ENCODE measurements at places on chromosomes 4 and X.

DNA sequence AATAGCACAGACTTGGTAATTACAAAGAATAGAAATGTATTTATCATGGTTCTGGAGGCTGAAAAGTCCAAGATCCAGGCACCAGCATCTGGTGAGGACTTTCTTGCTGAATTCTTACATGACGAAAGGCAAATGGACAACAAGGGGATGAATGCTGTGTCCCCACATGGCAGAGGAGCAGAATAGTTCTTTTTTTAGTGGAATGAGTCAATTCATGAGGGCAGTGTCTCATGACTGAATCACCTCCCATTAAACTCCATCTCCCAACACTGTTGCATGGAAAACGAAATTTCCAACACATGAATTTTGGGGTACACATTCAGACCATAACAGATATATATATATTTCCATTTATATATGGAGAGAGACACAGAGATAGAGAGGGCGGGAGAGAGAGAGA is 628.3 kb downstream of the TRIML1 start:
- DNase-seq, result no peak

DNA sequence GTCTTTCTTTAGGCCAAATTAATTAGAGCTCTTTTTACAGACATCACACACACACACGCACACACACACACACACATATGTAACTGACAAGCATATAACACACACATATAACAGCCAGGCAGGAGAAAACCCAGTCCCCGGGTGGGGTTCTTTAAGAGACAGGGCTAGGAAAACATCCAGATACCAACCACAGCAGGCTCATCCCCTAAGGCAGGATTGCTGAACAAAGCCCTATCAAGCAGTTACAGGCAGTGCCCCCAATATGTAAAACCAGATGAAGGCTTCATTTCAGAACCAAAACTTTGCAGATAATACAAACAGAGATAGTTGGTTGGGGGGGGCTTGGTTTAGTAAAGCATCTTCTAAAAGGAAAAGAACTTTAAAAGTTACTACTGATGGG is 18.0 kb upstream of the FAM47E start:
- no peak for DNase-seq

DNA sequence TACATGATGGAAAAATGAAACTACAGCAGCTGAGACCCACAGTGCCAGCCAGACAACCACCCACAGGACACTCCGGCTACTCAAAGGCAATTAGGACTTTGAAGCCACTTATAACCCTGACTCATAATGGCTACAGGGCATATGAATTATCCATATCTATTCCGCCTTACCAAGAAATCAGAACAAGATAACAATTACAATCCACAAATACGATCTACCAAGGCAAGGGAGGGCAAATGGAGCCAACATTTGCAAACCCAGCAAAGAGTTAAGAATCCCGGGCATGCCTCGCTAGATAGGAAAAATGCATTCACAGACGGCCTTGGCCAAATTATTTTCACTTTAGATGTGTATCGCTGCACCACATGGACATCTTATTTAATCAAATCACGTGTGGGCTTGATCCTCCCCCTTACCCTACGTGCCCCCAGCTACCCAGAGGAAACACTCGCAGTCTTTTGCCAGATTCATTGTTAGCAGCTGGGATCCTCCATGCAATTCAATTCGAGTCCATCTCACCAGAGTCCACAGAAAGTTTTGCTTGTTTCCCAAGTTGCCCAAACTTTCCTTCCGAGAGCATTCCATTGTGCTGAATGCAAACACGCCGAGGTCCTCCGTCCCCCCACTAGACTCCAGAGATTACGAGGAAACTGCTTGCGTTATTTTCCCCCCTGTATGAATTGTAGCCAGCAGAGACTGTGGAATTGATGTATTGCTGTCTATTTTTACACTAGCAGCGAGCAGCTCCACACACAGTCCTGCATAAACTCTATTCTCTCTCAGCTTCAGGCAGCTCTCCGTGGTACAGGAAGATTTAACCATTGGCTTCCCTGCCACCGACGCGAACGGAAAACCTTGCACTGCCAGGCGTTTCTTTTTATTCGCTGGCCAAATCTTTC is 1.2 kb downstream of the PPARGC1A start:
- no peak for DNase-seq

DNA sequence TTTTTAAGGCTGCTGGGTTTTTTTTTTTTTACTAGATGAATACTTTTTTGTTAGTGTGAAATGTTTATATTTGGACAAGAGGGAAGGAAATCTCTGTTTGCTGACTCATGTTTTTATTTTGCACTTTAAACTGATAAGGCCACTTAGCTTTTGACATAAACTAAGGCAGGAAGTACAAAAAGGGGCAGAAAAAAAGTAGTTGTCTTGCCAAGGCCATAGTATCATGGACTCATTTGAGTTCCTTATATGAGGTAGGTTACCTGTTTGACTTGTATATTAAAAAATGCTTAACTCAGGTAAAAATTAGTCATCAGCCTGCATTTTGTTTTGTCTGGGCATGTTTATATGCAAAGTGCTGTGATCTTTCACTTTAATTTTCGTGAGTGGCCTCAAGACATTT is 26.0 kb downstream of the SMAD1 start:
- no peak for DNase-seq

DNA sequence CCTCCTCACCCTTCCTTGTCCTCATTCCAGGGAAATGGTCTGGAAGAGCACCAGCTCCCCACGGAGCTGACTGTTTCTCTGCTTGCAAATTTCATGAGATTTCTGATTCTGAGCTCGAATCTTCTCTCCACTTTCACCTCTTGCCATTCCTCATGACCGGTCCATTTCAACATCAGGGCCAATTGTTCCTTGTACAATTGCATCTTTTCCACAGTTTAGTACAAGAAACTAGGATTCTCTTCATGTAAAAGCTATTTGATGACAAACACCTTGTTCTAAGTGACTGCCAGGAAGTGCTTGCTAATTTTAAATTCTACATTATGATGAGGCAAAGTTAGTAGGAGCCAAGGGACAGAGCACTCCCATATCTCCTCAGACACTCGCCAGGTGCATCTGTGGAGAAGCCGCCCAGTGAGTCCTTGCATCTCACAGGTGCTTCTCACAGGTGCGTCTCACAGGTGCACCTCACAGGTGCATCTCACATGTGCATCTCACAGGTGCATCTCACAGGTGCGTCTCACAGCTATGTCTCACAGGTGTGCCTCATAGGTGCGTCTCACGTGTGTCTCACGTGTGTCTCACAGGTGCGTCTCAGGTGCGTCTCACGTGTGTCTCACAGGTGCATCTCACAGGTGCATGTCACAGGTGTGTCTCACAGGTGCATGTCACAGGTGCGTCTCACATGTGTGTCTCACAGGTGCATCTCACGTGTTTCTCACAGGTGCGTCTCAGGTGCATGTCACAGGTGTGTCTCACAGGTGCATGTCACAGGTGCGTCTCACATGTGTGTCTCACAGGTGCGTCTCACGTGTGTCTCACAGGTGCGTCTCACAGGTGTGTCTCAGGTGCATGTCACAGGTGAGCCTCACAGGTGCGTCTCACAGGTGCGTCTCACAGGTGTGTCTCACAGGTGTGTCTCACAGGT is 3.0 kb upstream of the PDE6B start:
- DNase-seq, result no peak

- DNase-seq, result no peak
Observed at GRCh38 chrX:11430271-11430670, 137.1 kb downstream of the AMELX start.

- no peak for DNase-seq
Observed at GRCh38 chr4:124282301-124282898, 430.1 kb downstream of the ANKRD50 start.

DNA sequence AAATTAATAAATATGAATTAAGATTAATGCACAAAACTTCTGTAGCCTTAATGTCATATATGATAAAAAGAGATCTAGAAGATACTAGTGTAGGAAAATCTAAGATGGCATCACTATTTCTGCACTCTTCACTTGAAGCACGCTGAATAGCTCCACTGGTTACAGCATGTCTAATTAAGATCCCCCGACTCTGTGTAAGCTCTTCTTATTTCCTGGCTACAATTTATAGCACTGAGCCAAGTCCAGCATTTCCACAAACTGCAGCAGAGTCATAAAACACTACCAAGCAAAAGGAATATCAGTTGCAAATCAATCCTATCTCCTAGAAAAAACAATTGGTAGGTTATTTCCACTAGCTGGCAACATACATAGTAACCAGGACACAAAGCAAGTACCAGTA is 1.3 kb upstream of the CCNA2 start:
- no peak for DNase-seq

DNA sequence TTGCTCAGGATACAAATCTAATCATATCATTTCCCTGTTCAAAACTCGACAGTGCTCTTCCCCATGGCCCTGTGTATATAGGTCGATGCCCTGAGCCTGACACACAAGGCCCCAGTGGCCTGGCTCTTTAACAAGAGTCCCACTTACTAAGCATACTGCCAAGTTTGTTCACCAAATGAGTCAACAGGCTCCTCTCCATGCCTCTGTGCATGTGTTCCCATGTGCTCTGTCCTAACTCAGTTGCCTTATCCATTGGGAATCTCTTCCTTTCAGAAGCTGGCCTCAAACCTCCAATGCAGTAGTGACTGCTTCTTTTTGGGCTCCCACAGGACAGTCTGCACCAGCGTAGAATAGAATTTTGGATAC is 18.9 kb upstream of the CXCR3 start:
- DNase-seq, result no peak

- DNase-seq, result no peak
Observed at GRCh38 chr4:184267206-184267608, 49.5 kb upstream of the ENPP6 start.

- no peak for DNase-seq
Observed at GRCh38 chr4:139910106-139910505, 243.9 kb downstream of the MAML3 start.

GRCh38 chr4:5030221-5030620 is 11.0 kb upstream of the CYTL1 start:
- DNase-seq, result no peak

DNA sequence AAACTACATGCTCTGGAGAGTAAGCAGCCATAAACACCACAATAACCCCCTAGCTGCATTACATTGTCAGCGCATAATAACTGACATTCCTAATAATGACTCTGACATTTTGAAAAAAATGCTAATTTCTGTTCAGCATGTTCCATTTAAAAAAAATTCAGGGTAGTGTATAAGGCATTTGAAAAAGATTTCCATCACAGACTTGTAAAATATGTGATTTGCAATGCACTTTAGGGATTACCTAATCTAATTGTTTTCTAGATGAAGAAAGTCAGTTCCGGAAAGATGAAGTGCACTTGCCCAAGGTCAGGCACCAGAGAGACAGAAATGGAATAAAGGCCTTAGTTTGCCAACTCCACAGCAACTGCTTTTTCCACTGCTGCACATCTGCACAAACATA is 55.3 kb downstream of the FANCB start:
- DNase-seq, result no peak

- DNase-seq, result no peak
Observed at GRCh38 chr4:1187182-1187581, 14.8 kb upstream of the SPON2 start.

Measured in activated CD8-positive, alpha-beta memory T cell treated with anti-CD3 and anti-CD28 coated beads for 48 hours (primary cell).